Brain microvascular endothelial cell (primary cell): ENCODE measurements at places on chromosomes 2 and 18.

DNA sequence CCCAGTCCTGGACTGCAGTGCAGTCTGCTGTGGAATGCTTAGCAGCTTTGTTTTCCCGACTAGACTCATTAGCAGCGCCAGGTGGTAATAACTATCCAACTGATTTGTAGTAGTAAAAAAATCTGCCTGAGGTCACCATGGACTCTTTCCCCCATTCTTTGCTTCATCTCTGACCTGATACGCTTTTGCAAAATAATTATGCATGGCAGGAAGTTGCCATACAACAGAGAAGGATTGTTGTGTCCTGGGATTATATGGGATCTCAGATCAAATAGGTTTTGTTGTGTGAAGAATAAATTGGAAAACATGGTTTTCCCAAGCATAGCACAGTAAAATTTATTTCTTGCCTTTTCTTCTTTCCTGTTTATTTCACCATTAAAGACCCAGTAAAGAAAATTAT lies 72.4 kb upstream of the ATP5MC3 start:
- DNase-seq = no peak

- DNase-seq = no peak
These were observed 1153.2 kb downstream of the SUCLG1 start for GRCh38 chr2:83305758-83306378.

DNA sequence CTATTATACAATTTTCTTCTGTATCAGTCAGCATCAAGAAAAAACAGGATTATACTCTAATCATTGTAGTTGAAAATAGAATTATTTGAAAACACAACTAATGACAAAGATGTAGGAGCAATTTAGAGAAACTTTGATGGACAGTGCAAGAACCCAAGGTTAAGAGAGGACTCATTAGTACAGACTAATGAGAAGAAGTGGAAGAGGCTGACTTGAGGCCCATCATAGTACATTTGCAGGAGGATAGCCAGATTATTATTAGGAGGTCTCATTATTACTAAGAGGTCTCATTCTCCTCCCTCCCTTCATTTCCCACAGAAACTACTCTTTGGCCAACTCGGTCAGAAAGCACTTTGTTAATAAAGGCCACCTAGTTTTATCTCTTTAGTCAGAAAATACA lies 1983.0 kb downstream of the SUCLG1 start:
- DNase-seq = no peak

GRCh38 chr18:6561862-6562291 lies 147.2 kb upstream of the L3MBTL4 start:
- DNase-seq = no peak

GRCh38 chr2:221570321-221570935 lies 1.7 kb downstream of the EPHA4 start:
- peak; percentile 6 for DNase-seq

DNA sequence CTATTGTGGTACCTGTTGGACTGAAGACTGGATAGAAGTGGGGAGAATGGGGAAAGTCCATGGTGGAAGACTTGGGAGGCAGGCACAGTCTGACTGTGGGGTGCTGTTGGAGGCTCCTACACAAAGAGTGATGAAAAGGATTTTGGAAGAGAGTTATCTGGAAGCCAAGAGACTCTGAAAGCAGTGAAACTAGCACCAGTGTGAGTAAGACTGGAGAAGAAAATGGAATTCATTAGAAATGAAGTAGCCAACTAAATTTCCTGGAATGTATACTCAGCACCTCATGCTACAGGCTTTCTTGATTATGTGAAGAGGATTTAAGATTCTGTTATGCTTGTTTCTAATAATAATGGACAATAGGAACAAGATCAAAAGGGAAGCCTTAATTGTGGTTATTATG lies 27.7 kb downstream of the ELP2 start:
- no peak for DNase-seq
